Heart right ventricle (tissue), 16 donors: ENCODE measurements at places on chromosomes 16 and 17. TPM values are rescaled to one million over a fixed set of nuclear protein-coding genes. Genes with fewer than 3 reads are reported as not detected.

DNA sequence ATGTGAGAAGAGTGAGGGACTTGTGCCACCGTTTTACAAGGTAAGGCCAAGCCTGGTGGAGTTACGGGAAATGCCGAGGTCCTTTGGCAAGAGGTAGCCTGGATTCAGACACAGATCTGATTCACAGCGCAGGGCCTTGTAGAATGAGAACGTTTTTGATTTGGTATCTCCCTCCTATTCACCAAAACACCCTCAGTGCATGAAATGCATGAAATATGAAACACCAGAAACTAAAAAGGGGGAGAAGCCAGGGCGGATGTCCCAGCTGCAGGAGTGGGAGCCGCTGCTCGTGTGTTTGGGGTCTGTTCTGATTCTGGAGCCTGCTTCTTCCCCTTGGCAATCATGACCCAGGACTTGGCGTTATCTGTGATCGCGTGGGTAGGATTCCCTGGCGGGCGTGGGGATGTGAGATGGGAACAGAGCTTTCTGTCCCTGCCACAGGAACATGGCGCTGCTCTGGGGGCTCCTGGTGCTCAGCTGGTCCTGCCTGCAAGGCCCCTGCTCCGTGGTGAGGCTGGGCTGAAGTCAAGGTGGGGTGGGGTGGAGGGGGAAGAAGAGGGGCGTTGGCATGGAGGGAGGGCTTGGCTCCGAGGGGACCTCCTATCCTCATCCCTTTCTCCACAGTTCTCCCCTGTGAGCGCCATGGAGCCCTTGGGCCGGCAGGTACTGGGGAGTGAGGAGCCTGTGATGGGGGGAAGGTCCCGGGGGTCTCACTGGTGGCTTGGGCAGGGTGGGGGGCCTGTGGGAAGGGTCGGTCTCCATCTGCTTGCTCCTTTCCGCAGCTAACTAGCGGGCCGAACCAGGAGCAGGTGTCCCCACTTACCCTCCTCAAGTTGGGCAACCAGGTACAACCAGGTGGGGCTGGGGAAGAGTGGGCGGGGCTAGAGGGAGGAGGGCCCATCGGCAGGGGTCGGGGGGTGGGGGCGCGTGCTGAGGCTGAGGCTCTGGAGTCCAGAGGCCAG lies 2.2 kb downstream of the SERPINF2 start:
- no peaks in the 10 kb centered on the region for H3K4me1 ChIP-seq
- no peak overlapping the region for H3K27ac ChIP-seq

- no peaks in the 10 kb centered on the region for H3K36me3 ChIP-seq
- H3K4me3 ChIP-seq: no peak overlapping the region
- DNase-seq: no peak
- H3K27me3 ChIP-seq: no peaks in the 10 kb centered on the region
- H3K27ac ChIP-seq: no peak overlapping the region
Measured at GRCh38 chr16:67342616-67343015, 16.0 kb downstream of the LRRC36 start.

- peaks cover 26% of the 10 kb centered on the region for H3K27me3 ChIP-seq
- no peak overlapping the region for H3K27ac ChIP-seq
- no peaks in the 10 kb centered on the region for H3K36me3 ChIP-seq
- H3K4me3 ChIP-seq: no peak overlapping the region
- DNase-seq: no peak
Measured at GRCh38 chr16:86171329-86171728, 272.4 kb downstream of the IRF8 start.

DNA sequence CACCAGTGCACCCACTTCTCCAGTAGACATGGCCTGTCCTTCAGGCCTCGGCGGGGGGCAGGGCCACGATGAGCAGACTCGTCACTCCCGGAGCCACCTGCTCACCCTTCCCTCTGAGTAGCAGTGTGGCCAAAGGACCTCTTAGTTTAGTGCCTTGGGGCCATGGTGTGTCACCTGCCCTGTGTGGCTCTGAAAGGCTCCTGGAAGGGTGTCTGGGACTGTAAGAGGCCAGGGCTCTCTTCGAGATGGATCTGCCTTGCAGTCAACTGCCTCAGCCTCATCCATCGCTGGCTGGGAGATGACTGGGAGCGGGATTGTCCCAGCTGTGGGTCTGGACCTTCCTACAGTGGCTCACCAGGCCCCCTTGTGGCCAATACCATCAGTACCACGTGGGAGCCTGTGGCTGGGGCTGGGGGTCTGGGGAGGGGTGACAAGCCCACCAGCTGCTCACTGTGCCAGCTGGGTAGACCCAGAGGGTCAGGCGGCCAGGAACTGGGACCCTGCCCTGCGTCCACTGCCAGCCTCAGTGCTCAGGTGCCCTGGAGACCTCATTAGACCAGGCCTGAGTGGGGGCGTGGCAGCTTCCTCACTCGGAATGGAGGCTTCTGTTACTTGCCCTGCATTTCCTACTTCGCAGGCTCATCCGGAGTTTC lies 133.4 kb downstream of the OR1D5 start:
- H3K27me3 ChIP-seq: no peaks in the 10 kb centered on the region
- no peaks in the 10 kb centered on the region for H3K4me1 ChIP-seq
- H3K27ac ChIP-seq: no peak overlapping the region
- H3K36me3 ChIP-seq: no peaks in the 10 kb centered on the region
- H3K4me3 ChIP-seq: no peak overlapping the region

DNA sequence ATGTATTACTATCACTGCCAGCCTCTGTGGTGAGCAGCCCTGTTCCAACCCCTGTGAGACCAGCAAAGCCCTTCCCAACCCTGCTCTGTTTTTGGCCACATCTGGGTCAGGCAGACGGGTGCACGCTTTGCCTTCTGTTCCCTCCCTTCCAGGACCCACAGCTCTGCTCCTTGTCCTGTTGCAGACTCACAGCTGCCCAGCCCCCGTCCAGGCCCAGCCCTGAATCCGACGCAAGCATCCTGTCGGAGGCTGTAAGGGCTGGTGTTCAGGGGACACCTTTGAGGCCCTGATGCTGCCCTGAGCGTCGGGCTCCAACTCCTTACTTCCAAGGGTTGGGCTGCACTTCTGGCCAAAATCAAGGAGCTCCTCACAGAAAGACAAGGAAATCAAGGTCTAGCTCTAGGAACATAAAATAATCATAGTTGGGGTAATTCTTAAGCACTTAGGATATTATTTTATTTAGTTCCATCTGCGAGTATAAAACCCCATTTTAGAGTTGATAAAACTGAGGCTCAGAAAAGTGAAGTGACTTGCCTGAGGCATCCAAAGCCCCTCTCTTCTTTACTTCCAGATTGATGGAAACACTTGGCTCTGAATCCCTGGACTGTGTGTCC lies 14.3 kb upstream of the SRCIN1 start:
- H3K27me3 ChIP-seq: peaks cover 39% of the 10 kb centered on the region
- no peak overlapping the region for H3K27ac ChIP-seq
- DNase-seq: no peak

DNA sequence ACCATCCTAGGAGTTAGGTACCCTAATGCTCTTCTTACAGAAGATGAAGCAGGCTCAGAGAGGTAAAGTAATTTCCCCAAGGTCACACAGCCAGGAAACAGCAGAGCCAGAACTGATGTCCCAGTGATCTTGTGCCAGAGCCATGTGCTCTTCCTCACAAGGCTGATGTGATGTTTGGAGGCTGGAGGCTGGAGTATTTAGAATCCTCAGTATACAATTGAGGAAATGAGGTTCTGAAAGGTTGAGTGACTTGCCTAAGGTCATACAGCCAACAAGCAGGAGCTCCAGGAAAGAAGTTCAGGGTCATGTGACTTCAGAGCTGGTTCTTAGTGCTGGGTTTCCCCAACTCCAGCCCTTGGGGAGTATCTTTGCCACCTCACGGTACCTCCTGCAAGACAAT lies 18.5 kb downstream of the ITPRIPL2 start:
- no peaks in the 10 kb centered on the region for H3K36me3 ChIP-seq
- H3K27ac ChIP-seq: peak overlapping the region; percentile 77
- DNase-seq: no peak
- no peaks in the 10 kb centered on the region for H3K27me3 ChIP-seq

DNA sequence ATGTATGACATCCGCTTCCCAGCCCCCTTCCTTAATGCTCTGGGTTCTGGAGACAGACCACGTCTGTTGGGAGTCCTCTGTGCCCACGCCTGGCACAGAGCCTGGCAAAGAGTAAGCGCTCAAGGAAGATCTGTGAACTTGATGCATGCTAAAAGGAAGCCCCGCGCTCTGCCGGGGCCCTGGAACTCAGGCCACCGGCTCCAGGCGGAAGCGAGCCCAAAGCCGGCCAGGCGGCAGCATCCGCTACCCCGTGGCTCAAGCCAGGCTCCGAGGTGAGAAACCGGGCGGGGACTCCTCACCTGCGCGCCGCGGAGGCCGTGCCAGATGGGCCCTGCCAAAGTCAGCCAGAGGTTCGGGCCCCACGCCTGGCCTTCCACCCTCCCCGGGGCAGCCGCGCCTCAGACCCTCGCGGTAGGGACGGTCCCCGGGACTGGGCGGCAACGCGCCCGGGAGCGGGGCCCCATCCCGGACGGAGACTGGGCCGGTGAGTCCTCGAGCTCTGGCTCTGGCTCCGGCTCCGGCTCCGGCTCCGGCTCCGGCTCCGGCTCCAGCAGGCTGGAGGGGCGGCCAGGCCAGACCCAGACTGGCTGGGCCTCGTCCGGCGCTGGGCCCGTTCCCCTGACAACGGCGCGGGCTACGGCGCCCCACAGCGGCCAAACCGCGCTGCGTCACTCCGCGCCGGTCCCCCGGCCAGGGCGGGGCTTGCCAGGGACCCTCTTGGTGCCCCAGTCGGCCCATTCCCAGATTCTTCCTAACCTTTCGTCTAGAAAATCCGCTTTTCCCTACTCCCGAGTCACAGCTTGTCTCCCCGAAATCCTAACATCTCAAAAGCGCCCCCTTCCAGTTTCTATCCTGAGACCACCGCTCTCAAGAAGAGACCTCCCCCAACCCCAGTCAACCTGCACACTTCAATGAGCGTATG lies at the start of gene ZDHHC1:
ZDHHC1 (minus strand) TSS at position 606 of the 922 bp plus-strand sequence. CDS start 8,702 bp downstream, outside the sequence.
- H3K27ac ChIP-seq: peak within 1 kb of the TSS; percentile 93
- H3K36me3 ChIP-seq: no peaks in the 10 kb centered on the region
- H3K4me1 ChIP-seq: peaks cover 29% of the 10 kb centered on the region
- no peaks in the 10 kb centered on the region for H3K27me3 ChIP-seq
- H3K4me3 ChIP-seq: peak within 1 kb of the TSS; percentile 80

DNA sequence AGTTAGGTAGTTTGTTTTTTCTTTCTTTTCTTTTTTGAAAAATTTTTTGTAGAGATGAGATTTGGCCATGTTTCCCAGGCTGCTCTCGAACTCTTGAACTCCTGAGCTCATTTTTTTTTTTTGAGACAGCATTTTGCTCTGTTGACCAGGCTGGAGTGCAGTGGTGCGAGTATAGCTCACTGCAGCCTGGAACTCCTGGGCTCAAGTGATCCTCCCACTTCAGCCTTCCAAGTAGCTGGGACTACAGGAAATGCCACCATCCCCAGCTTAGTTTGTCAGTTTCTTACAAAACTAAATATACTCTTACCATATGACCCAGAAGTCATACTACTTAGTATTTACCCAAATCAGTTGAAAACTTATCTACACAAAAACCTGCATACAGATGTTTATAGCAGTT lies 14.4 kb upstream of the FBXO47 start:
- H3K27me3 ChIP-seq: no peaks in the 10 kb centered on the region
- DNase-seq: no peak
- H3K27ac ChIP-seq: peak overlapping the region; percentile 34
- H3K4me1 ChIP-seq: peaks cover 9% of the 10 kb centered on the region
- H3K4me3 ChIP-seq: no peak overlapping the region

DNA sequence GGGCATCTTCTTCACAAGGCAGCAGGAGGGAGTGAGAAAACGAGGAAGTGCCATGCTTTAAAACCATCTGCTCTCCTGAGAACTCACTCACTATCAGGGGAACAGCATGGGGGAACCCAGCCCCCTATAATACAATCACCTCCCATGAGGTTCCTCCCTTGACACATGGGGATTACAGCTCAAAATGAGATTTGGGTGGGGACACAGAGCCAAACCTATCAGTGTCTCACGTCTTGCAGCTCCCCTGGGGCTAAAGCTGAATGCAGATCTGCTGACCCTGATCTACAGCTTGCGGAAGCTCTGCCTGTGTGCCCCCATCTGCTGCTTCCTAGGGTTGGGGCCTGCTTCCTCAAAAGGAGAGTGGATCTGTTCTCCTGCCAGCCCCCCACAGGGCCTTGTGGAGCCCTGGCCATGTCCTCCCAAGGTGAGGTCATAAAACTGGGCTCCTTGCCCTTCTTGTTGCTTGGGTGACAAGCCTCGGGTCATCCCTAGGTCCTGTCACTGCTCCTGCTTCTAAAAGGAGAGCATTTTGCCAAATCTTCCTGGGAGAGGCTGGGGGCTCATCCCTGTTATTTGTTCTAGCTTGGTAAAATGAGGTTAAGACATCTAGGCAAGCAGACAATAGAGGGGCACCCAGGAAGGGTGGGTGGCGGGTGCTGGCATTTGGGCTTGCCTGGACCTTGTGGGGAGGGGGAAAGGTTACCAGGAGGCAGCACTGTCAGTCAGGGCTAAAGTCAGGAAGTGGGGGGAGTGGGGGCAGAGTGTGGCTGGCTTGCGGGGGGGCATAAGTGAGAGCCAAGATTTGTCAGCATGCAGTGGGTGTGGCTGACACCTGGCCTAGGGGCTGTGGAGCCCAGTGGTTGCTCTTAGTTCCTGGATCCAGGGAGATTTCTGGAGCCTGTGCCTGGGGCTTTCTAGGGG lies 16.0 kb downstream of the KRT33A start:
- H3K36me3 ChIP-seq: no peaks in the 10 kb centered on the region
- no peak overlapping the region for H3K4me3 ChIP-seq
- H3K27ac ChIP-seq: no peak overlapping the region
- no peak for DNase-seq
- no peaks in the 10 kb centered on the region for H3K4me1 ChIP-seq

GRCh38 chr17:48486557-48486956 lies 44.3 kb downstream of the HOXB1 start:
- H3K27ac ChIP-seq: no peak overlapping the region
- H3K27me3 ChIP-seq: peaks cover 27% of the 10 kb centered on the region

DNA sequence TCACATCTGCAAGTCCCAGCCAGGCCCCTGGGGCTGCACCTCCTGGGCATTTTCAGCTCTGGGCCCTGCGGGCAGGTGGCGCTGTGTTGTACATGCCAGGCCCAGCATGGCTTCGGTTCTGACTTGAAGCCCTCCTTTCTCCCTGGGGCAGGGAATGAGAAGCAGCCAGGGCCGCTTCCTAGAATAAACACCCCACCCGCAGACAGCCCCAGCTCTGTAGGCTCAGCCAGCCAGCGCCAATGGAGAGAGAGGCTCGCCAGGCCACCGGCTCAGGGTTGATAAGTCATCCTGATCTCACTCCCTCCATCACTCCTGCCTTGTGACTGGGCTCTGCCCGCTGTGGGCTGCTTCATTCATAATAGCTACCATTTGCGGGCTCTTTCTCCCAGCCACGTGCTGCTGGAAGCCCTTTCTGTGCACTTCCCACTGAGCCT lies 6.0 kb upstream of the GLIS2 start:
- H3K4me3 ChIP-seq: no peak overlapping the region
- H3K4me1 ChIP-seq: peaks cover 36% of the 10 kb centered on the region
- H3K36me3 ChIP-seq: no peaks in the 10 kb centered on the region
- peak overlapping the region; percentile 70 for H3K27ac ChIP-seq
- peak; percentile 56 for DNase-seq
- no peaks in the 10 kb centered on the region for H3K27me3 ChIP-seq

Gene BCAR1
- 57.9 TPM for total RNA-seq

Gene PRR35
- not detected for total RNA-seq

Gene TEX19
- total RNA-seq: not detected

Gene ACSM5
- 1.8 TPM for total RNA-seq
